GF-D8 (cell line): ENCODE measurements at places on chromosomes 6 and 20.

DNA sequence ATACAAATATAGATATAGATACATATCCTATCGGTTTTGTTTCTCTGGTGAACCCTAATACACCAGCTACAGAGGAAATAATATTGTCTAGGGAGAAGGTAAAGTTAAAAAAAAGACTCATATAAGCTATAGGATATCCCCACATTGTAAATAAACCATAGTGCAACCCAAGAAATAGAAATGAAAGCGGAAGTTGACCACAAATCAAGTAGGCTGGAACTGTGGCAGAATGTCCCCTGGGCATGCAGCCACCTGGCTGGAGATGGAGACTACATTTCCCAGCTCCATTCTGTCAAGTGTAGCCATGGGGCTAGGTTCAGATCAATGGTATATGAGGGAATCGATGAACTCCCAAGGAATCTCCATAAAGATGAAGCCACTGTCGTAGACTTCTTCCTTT is 70.1 kb upstream of the RPS6KA2 start:
- no peak for DNase-seq

- DNase-seq = no peak
Observed at GRCh38 chr6:7104752-7105151, 3.0 kb upstream of the RREB1 start.

DNA sequence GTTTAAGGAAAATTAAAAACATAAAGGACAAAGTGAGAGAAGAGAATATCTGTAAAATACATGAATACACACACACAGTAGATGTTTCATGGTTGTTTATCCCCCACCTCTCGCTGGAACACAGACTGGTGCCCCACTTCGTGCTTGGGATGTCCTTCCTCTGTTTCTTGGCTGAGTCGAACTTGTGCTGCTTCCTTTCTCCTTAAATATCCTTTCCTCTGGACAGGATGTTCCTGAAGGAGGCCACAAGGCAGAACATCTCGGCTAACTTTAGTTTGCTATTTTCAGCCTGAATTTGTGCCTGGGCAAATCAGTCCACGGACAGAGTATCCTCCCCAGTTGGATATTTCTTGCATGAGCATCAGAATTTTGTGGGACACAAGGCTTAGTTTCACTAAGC is 54.7 kb upstream of the ZMYND8 start:
- no peak for DNase-seq

DNA sequence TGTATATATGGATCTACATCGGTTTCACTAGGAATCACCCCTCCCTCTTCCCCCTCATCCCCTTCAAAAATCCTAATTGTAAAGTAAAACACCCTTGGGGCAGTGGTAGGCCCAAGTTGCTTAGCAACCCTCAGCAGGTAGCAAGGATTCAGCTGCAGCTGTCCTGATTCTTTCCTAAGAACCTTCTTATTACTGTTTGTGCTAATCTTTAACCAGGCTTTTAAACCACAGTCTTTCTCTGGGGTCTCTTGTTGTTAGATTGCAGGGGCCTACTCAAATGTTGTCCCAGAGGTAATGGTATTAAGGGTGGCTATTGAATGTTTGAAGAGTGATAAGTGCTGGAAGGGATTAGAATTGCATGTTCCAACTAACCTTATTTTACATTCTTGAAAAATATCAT is 46.4 kb downstream of the PRL start:
- DNase-seq = no peak

GRCh38 chr6:106963544-106963943 is 11.0 kb downstream of the CD24 start:
- no peak for DNase-seq

GRCh38 chr6:96907498-96907897 is 9.8 kb upstream of the NDUFAF4 start:
- no peak for DNase-seq

- DNase-seq = no peak
Observed at GRCh38 chr6:115667478-115668026, 393.1 kb downstream of the FRK start.
